Renal pelvis (tissue), 12 donors: ENCODE measurements at places on chromosomes 4 and X. TPM values are rescaled to one million over a fixed set of nuclear protein-coding genes. Genes with fewer than 3 reads are reported as not detected.

DNA sequence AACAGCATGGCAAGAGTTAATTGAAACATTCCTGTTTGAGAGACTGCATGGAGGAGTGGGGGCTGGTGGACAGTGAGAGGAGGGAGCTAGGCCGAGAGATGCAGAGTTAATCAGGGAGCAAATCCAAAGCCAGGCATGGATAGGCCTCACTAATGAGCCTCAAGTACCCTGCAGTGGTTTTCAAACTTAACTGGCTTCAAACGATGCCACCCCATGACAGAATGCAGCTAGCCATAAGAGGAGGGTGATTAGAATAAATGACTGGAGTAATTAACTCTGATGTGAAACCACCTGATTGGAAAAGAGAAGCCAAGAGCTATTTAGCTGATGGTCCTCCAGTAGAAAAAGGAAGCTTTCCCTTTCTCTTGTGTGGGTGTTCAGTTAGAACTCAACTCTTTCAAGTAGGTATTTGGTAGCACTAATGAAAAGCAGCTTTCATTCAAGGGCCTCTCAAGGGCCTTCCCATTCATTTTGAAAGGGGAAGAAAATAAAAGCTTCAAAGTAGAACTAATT is 215.4 kb upstream of the MAB21L2 start:
- peak; percentile 12 for DNase-seq

MAGEE2 gene
- polyA plus RNA-seq: 0.90 TPM

S100P gene
- polyA plus RNA-seq: 12.7 TPM

NPNT gene
- polyA plus RNA-seq: 253 TPM

IL1RAPL1 gene
- 2.4 TPM for polyA plus RNA-seq

GRCh38 chr4:173217727-173218126 is 49.1 kb downstream of the GALNT7 start:
- DNase-seq: no peak

- peak; percentile 42 for DNase-seq
These were observed 3.1 kb upstream of the FGB start for GRCh38 chr4:154559494-154560418.

GRCh38 chrX:12929701-12930100 is 23.3 kb downstream of the TLR8 start:
- no peak for DNase-seq

GRCh38 chrX:9882669-9883446 is 84.3 kb upstream of the CLDN34 start:
- DNase-seq: no peak

DNA sequence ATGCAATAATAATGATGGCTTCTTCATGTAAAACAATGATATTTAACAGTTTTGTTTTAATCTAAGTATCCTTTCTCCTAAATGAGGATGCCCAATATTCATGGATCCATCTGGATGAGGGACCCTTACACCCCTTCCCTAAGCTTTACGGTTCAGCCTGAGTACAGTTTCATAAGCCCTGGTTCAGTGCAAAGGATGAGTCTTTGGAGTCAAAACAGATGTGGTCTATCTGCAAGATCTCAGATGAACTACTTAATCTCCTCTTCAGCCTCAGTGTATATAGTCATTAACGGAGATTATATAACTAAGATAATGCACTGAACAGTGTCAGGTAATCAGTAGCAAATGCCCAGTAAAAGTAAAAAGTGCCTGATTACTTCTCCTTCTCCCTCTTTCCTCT is 22.1 kb downstream of the ANXA5 start:
- no peak for DNase-seq

DNA sequence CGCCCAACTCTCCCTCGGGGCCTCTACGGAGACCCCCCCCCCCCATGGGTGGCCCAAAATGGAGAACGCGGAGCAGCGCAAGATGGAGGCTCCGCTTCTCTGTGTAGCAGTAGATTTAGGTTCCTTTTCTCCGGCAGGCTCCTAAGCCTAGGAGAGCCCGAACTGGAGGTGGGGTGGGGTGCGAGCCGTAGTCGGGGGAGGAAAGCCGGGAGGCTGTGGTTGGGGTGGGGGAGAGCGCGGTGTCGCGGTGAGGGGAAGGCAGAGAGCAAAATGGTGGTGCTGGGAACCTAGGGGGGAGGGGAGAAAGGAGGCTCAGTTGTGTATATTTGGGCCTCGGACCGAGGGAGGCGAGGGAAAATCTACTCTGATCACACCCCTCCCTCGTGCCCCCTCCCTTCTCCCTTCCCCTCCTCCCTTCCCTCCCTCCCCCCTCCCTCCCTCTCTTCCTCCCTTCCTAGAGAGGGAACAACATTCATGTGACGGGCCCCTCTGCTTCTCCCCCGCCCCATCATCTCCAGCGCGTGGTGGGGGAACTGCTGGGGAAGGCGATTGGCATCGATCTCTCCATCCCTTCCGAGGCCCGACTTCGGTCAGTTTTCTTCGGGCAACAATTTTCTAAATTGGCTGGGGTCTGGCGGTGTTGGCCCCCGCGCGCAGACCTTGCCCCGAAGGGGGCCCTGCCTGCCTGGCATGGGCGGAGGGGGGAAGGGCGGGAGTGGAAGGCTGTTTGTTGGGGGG is at the start of gene STAG2:
Gene STAG2, plus strand, starts transcription at position 439 of the 738 bp plus-strand sequence. CDS start 60,922 bp downstream, outside the sequence.
- peak; percentile 86 for DNase-seq

- no peak for DNase-seq
These were observed 279.7 kb downstream of the CAMK2D start for GRCh38 chr4:113481820-113482219.

- no peak for DNase-seq
These were observed 37.8 kb downstream of the NPNT start for GRCh38 chr4:105933083-105933482.

DNA sequence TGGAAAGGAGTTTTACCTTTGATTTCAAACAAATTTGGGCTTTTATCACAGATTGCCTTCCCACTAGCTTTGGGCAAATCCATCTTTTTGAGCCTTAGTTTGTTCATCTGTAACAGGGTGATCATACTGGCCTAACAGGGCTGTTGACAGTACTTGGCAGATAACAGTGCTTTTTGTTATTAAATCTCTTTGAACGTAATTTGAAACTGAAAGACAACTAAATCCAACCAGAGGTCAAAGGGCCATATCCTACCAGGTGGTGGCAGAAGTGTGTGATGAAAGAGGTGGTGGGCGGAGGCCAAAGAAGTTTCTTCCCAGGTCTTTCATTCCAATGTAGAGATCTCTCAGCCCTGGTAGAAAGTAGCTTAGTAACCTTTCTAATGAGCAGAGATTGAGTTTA is 35.2 kb upstream of the TADA2B start:
- no peak for DNase-seq
